ENCODE measurements at places on chromosomes 5 and 9.
A peak's percentile ranks its signal among the peaks of the same experiment; 100 is the strongest.

GRCh38 chr9:126561582-126561981, 52.1 kb upstream of the LMX1B start:
- DNase-seq = no peak

- DNase-seq = peak; percentile 82
Observed at GRCh38 chr5:90409318-90410177, at the start of gene CETN3. CETN3 (minus strand) TSS chr5:90409756; CDS start chr5:90409661, 95 bp downstream.

- no peak for DNase-seq
Observed at GRCh38 chr5:160750938-160751657, 100.9 kb downstream of the ATP10B start.

- no peak for DNase-seq
Observed at GRCh38 chr9:31554941-31555340, 829.5 kb upstream of the ACO1 start.

- DNase-seq = no peak
Observed at GRCh38 chr5:162231522-162231921, 163.9 kb downstream of the GABRG2 start.

All from activated T-cell treated with anti-CD3 and anti-CD28 coated beads for 4 hours (primary cell).